ENCODE measurements at places on chromosomes 1 and 21. TPM values are rescaled to one million over a fixed set of nuclear protein-coding genes. Genes with fewer than 3 reads are reported as not detected.

Gene OR2AK2
- total RNA-seq = 6.6 TPM

Gene PRAMEF6
- total RNA-seq = not detected

Gene RNF11
- total RNA-seq = 147 TPM

Gene SPATA46
- total RNA-seq = not detected

Gene PHLDA3
- 8.5 TPM for total RNA-seq

Gene TCP10L
- 3.4 TPM for total RNA-seq

Gene CLIC4
- 92.3 TPM for total RNA-seq

Gene HENMT1
- 17.5 TPM for total RNA-seq

Gene CD5L
- total RNA-seq = not detected

Gene ZSCAN20
- total RNA-seq = 15.0 TPM

Gene SPAG17
- 3.1 TPM for total RNA-seq

Gene LCE1B
- not detected for total RNA-seq

Gene CNST
- 34.7 TPM for total RNA-seq

Gene FTCD
- 2.2 TPM for total RNA-seq

Gene ARHGEF10L
- 44.8 TPM for total RNA-seq

Gene REG4
- not detected for total RNA-seq

Gene TMEM81
- total RNA-seq = 4.4 TPM

Gene IGSF9
- 10.6 TPM for total RNA-seq

Gene ZNF683
- total RNA-seq = not detected

Gene ANKRD34A
- 2.5 TPM for total RNA-seq

Gene HES3
- total RNA-seq = not detected

Gene ERICH3
- total RNA-seq = 36.9 TPM

Gene MYOC
- total RNA-seq = not detected

Gene VWA1
- total RNA-seq = 4.1 TPM

Gene GJA4
- 1.6 TPM for total RNA-seq

Gene GBP7
- total RNA-seq = not detected

Gene SGIP1
- 158 TPM for total RNA-seq

Gene FAM177B
- not detected for total RNA-seq

Gene SELL
- total RNA-seq = 0.31 TPM

All from parietal lobe (tissue), 2 donors.